ENCODE measurements at places on chromosomes 4 and X.

GRCh38 chr4:101218894-101219293, 128.4 kb downstream of the PPP3CA start:
- DNase-seq, result no peak

GRCh38 chrX:1086444-1087409, 125.7 kb downstream of the CRLF2 start:
- no peak for DNase-seq

DNA sequence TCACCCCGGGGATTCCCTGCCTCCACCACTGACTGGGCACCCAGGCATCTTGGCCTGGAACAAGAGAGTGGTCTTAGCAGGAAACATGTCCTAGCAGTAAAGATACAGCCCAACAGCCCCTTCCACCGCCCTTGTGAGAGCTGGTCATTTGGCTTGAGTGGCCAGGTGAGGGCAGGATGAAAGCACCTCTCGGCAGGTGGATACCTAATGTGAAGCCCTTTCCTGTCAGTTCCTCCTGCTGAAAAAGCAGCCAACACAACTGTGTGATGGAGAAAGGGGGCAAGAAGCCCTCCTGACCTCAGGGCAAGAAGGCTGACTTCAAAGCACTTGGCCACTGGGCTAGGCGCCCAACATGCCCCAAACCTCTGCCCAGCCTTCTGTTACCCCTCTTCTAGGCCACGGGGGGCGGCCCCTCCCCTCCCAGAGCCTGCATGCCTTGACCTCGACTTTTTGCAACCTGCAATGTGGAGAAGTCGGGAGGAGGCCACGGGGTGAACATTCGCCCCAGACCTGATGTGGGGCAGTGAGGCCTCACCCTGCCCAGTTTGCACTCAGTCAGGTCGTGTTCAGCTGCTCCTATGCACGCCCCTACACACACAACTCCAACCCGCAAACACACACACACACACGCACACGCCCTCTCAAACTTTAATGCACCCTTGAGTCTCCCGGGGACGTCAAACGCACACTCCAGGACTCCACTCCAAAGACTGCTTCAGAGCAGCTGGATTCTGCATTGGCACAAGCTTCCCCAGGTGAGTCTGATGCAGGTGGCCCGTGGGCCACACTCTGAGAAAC, 1.1 kb downstream of the LGI2 start:
- DNase-seq, result no peak

GRCh38 chr4:139710073-139710472, 44.5 kb downstream of the MGST2 start:
- no peak for DNase-seq

- DNase-seq, result no peak
Measured at GRCh38 chrX:103398421-103398864, 22.1 kb downstream of the BEX3 start.

- no peak for DNase-seq
Measured at GRCh38 chr4:5796976-5797375, 86.0 kb downstream of the EVC start.

GRCh38 chr4:158461336-158461735, 60.3 kb upstream of the RXFP1 start:
- DNase-seq, result no peak

DNA sequence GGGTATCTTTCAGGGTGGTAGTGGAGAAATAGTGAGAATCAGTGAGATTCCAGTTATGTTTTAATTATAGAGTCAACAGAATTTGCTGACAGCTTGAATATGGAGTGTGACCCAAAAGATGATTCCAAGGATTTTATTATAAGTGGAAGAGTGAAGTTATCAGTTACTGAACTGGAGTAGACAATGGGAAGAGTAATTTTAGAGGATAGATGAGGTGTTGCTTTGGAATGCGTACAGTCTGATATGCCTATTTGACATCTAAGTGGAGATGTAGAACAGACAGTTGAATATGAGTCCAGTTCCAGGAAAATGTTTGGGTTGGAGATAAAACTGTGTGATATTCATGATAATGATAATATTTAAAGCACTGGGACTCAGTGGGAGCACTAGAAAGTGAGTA, 174.2 kb downstream of the MAPK10 start:
- no peak for DNase-seq

GRCh38 chr4:142406499-142406835, 439.6 kb downstream of the INPP4B start:
- no peak for DNase-seq

- no peak for DNase-seq
Measured at GRCh38 chr4:106914223-106914622, 121.9 kb downstream of the DKK2 start.

DNA sequence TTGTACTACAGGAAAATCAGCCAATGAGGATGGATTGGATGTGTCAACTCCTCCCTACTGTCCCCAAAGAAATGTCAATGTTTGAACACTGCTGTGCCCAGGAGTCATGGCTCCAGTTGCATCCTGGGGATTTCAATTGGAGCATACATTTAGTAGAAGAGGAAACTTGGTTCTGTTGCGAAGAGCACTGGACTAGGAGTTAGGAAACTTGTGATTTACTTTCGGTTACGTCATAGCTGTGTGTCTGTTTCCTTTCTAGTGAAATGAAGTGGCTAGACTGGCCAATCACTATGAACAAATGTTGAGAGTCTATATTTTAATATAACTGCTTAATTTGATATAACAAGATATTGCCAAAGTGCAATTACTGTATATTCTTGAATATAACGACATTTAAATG, 35.2 kb downstream of the ARL9 start:
- DNase-seq, result no peak

DNA sequence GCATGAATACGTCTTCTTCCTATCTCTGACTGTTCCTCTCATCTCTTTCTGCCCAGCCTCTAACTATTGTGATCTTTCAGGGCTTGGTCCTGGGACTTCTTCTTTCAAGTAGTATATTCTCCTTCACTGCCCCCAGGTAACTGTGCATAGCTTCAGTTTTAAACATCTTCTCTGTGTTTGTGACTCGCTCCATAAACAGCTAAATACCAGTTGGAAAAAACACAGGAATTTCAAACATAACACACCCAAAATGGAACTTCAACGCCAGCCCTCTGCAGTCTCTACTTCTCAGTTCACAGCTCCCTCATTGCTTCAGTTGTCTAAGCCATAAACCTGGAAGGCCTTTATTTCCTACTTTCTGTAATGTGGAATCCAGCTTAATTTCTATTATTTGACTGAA, 16.6 kb downstream of the TRIML2 start:
- DNase-seq, result no peak

- DNase-seq, result no peak
Measured at GRCh38 chrX:30863974-30864373, 25.1 kb downstream of the TAB3 start.

- no peak for DNase-seq
Measured at GRCh38 chr4:7355795-7356194, 78.9 kb downstream of the PSAPL1 start.

DNA sequence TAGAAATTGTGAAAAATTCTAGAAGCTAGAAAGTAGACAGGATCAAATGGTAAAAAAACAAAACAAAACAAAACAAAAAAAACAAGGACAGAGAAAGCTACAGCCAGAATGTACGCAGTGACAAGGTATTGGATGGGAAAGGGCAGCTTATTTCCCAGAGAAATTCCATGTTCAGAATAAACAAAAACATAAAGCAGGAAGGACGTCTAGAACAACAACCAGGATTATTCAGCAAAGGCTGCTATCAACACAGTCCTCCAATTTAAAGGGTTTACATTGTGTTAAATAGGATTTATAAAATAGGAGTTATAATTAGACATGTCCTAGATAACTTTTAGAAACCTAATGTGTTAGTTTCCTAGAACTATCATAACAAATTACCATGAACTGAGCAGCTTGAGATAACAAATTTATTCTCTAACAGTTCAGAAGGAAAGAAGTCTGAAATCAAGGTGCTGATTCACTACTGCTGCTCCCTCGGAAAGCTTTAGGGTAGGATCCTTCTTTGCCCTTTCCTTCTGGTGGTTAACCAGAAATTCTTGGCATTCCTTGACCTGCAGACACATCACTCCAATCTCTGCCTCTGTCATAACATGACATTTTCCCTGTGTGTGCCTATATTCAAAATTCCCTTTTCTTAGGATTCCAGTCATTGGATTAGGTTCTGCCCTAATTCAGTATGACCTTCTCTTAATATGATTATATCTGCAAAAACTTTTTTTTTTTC, 175.6 kb downstream of the SNCA start:
- DNase-seq, result no peak

DNA sequence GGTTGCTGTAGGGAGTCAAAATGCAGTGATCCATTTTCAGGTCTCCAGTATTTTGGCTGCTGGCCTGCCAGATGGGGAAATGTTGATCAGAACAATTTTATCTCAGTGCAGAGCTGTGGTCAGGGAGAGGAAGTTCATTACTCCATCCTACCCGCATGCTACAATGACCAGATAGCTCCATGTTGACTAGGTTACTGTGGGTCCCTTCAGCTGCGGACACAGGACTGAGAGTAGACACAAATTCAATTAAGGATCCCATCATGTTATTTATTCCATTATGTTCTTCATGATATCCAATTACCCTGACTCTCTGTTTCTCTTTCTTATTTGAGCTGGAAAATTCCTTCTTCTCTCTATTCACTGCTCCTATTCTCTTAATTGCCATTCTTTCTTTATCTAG, 16.3 kb downstream of the SYNPO2 start:
- DNase-seq, result no peak

- no peak for DNase-seq
Measured at GRCh38 chr4:155407480-155407879, 30.7 kb upstream of the MAP9 start.

- DNase-seq, result no peak
Measured at GRCh38 chr4:101512416-101512815, 165.1 kb upstream of the PPP3CA start.

DNA sequence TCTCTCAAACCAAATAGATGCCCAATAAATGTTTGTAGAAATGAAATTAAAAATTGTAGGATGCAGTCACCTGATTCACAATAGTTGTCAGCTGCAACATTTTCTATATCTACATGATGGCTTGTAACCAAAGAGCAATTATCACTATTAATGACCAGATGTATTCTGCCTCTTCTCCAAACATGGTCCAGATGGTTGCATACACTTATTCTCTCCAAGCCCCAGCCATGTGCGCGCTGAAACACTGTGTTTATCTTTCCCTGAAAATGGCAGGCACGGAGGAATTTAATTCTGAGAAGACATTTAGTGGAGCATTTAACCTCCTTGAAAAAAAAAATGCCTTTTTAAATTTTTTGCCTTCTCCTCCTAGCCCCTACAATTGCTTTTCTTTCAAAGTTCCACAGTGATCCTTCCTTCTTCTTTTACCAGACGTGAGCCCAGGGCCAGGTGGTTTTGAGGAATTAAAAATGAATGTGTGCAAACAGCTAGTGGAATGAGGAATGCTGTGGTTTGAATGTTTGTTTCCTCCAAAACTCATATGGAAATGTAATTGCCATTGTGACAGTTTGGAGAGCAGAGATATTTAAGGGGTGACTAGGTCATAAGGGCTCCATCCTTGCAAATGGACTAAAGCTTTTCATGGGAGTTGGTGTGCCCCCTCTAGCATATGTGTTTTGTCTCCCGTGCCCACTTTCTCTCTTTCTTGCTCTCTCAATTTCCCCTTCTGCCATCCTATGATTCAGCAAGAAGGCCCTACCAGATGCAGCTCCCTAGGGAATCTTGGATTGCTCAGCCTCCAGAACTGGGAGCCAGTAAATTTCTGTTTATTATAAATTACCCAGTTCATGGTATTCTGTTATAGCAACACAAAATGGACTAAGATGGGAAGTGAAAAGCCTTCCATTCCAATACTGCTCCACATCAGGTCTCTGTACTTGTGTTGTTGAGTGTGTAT, 136.0 kb downstream of the GABRB1 start:
- DNase-seq, result no peak

GRCh38 chrX:117038918-117039440, 576.2 kb upstream of the CT83 start:
- DNase-seq, result no peak

DNA sequence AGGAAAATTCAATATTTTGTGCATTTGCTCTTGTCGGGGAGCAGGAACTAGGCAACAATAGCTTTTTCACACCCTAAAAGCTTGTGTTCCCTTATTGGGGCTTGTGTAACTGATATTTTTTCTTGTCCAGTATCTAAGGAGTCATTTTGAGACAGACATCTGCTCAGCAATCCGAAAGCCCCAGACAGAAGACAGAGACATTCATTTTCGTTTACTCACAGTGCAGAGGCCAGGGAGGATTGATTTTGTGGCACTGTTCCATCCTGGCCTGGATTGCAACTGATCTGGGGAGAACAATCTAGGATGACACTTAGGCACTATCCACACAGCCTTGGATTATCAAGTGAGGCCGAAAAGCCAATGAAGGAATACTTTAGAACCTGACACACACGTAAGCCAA, 27.4 kb upstream of the PLAC1 start:
- DNase-seq, result no peak

DNA sequence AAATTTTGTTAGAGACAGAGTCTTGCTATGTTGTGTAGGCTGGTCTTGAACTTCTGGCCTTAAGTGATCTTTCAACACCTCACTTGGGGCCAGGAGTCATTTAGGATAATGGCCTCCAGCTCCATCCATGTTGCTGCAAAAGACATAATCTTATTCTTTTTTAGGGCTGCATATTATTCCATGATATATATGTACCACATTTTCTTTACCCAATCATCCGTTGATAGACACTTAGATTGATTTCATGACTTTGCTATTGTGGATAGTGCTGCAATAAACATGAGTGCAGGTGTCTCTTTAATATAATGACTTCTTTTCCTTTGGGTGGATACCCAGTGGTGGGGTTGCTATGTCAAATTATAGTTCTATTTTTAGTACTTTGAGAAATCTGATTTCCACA, 140.9 kb upstream of the LCORL start:
- DNase-seq, result no peak

- no peak for DNase-seq
Measured at GRCh38 chrX:72268597-72269365, 8.3 kb downstream of the RPS4X start.

DNA sequence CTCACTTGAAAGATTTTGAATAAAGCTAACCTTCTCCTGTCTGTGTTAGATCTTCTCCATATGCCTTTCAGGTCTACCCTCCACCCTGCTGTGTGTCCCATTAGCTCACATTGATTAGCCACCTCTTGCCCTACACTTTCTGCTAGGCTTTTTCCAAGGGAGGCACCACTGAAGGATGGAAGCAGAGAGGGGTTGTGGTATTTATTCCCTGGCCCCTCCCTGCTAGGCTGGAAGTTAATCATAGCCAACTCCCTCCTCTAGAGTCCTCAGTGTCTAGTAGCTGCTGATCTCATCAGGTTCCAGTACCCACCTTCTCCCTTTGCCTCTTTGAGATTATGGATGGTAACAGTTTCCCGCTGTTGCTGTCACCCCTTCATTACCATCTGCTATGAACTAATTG, 8.9 kb upstream of the SMIM43 start:
- no peak for DNase-seq

DNA sequence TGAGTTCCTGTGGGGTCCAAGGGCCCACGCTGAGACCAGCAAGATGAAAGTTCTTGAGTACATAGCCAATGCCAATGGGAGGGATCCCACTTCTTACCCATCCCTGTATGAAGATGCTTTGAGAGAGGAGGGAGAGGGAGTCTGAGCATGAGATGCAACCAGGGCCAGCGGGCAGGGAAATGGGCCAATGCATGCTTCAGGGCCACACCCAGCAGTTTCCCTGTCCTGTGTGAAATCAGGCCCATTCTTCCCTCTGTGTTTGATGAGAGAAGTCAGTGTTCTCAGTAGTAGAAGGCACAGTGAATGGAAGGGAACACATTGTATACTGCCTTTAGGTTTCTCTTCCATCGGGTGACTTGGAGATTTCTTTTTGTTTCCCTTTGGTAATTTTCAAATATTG, 4.8 kb downstream of the MAGEA11 start:
- DNase-seq, result no peak

- no peak for DNase-seq
Measured at GRCh38 chrX:65575022-65575421, 40.4 kb upstream of the LAS1L start.

GRCh38 chr4:55560096-55560495, 13.4 kb upstream of the CLOCK start:
- no peak for DNase-seq

Data from stimulated activated CD4-positive, alpha-beta T cell treated with anti-CD3 and anti-CD28 coated beads, TNF-alpha, amount 100 ng/mL, for 24 hours (primary cell).